ENCODE measurements at places on chromosomes 12 and 14.

GRCh38 chr12:46357438-46358324, 14.9 kb downstream of the SLC38A2 start:
- peak; percentile 77 for DNase-seq

DNA sequence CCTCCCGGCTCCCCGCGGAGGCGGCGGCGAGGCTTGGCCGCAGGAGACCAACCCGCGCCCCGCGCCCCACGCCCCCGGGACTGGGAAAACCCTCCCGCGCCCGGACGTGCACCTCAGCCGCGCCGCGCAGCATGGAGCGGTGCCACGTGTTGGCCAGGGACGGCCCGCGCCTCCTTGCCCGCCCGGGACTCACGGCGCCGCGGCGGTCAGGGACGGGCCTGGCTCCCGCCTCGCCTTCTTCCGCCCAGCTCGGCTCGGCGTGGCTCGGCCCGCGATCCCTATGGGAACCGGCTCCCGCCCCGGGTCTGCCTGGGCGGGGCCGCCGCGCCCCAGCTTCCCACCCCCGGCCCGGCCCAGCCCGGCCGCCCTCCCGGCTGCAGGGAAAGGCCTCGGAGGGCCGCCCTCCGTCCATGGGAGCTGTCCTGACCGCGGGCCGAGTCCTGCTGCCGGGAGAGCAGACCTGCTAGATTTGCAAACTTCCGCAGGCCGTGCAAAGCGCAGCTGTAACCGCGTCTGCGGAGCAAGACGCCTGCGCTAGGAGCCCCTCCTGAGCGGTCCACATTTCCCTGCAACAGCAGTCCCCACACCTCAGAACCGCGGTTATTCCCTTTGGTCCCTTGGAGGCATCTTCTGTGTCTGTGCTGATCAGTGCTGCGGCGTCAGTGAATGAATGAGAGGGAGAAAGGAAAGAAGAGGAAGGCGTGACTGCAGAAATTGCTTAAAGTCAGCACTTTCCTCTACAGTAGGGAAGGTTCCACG, at the start of gene CDKL1:
CDKL1 (minus strand) TSS at position 251 of the 759 bp plus-strand sequence. CDS start 1,013 bp downstream, outside the sequence.
- DNase-seq: peak; percentile 84

DNA sequence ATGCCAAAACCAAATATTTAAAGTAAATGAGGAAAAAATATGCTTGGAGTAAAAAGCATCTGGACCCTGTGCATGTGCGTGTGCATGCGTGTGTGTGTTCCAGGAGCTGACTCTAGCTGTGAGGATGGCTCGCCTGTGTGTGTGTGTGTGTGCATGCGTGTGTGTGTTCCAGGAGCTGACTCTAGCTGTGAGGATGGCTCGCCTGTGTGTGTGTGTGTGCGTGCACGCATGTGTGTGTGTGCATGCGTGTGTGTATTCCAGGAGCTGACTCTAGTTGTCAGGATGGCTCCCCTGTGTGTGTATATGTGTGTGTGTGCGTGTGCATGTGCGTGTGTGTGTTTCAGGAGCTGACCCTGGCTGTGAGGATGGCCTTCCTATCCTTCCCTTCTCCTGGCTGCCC, 357.7 kb downstream of the CACNA1C start:
- no peak for DNase-seq

DNA sequence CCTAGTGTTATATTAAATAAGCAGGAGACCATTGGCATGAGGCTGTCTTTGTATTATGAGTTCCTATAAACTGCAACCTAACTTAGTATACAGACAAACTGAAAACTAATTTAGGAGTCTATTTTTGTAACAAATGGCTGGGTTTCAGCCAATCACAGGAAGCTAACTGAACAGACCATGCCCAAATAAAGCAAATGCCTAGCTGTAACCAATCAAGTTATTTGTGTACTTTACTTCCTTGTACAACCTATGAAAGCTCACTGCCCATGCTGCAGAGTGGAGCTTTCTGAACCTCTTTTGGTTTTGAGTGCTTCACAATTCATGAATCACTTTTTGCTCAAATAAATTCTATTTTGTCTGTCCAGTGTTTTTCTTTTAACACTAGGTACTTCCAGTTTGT, 41.6 kb downstream of the GUCY2C start:
- no peak for DNase-seq

DNA sequence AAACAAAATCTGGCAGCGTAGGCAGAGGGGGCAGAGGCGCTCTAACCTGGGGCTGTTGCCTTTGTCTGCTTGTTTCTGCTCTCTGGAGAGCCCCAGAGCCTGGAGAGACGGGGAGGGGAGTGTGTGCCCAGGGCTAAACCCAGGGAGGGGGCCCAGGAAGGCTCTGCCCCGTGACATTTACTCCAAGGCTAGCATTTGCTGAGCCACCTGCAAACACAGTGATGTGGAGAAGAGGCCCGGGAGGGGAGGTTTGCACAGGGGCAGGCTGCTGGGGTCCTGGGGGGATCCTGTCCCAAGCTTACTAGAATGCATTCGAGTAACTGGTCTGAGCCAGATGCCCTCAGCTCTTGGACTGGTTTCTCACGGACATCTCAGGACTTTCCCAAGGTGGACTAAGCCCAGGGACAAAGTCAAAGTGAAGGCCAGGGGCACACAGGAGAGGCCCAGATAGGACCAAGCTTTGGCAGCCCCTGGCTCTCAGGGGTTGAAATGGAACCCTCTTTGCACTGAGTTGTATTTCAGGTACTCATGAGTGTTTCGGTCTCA, 12.0 kb downstream of the MEG3 start:
- DNase-seq: no peak

DNA sequence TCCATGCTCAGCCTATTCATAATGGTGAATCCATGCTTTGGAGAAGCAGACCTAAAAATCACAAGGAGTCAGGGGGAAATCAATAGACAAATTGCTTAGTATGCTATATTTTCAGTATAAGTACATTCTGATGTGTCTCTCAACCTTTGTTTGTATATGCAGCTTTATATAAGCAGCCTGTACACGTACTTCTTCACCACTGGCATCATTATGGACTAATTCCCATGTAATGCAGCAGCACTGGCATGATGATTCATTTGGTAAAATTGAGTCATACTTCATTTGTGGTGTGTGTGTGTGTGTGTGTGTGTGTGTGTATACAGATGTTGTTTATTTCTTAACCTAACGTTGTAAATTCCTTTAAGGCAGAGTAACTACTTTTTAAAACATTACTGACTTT, 10.9 kb downstream of the DCP1B start:
- no peak for DNase-seq

DNA sequence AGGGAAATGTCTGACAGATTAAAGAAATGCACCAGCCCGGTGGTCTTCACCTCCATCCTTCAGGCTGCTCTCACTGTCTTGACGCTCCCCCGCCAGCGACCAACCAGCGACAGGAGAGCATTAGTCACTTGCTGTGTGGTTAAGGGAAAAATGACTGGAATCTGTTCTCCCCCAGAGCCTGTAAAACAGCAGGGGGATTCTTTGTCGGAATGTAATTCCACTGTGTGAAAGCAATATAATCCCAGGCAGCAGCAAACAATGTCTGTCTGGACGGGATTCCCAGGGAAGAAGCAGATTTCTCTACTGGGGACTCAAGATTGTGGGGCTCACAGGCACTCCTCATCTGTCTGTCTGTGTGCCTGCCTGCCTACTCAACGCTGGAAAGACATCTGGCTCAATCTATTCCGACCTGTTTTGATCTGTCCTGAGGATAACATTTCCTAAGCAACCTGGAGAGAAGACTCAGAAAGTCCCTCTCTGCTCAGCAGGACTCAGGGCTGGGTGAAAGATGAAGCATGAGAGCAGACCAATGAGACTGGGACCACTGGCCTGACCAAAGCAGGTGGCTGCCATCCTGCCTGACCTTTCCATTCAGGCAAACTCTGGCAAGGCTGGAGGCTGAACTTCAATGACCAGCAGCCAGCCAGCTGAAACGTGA, 54.6 kb downstream of the NUAK1 start:
- DNase-seq: peak; percentile 46

GRCh38 chr14:89730687-89731086, 223.8 kb downstream of the EFCAB11 start:
- no peak for DNase-seq

DNA sequence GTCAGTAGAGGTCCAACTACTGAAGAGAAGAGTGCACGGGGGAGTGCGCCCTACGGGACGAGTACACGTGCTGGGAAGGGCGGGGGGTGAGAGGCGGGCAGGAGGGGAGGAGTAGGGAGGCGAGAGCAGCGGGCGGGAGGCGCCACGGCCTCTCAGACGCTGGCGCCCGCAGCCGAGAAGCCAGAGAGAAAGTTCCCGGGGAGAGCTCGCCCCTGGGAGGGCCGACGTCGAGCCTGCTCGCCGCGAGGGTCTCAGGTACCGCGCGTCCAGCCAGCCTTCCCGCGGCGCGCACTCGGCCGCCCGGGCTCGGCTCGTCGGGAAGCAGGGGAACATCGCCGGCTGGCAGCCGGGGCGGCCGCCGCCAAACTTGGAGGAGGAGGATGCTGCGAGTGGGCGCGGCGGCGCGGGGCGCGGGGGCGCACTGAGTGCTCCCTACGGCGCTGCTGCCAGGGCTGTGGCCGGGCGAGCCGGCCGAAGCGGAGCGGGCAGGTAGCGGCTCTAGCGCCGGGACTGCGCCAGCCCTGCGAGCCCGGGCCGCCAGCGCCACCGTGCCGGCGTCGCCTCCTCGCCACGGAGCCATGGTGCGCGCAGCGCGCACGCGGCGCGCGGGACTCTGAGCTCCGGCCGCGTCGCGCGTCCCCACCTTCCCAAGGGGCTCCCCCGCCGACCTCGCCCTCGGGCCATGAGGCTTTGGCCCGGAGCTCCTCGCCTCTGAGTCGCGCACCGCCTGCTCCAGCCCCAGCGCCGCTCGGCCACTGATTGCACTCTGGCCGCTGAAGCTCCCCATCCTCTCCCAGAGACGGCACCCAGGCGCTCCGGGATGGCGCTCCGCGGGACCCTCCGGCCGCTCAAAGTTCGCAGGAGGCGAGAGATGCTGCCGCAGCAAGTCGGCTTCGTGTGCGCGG, at the start of gene SLC24A4:
SLC24A4 (plus strand) TSS at position 155 of the 905 bp plus-strand sequence; CDS start at position 821, 666 bp downstream.
- DNase-seq: no peak

DNA sequence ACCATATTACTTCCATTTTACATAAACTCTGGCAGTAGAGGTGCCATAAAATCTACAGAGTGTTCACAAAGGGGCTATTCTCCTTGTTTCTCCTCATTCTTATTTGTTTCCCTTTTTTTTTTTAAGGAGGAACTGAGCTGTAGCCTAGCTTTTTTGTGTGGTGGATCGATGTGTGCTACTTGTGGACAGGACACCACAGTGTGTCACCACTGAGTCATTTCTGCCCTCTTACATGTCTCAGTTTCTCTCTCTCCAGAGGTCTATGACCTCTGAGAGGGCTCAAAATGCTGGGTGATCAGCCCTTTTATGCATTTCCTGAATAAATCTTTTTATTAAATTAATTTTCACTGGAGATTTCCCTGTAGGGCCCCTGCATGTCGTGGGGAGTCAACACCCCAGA, 370.2 kb downstream of the ADGRD1 start:
- DNase-seq: no peak

DNA sequence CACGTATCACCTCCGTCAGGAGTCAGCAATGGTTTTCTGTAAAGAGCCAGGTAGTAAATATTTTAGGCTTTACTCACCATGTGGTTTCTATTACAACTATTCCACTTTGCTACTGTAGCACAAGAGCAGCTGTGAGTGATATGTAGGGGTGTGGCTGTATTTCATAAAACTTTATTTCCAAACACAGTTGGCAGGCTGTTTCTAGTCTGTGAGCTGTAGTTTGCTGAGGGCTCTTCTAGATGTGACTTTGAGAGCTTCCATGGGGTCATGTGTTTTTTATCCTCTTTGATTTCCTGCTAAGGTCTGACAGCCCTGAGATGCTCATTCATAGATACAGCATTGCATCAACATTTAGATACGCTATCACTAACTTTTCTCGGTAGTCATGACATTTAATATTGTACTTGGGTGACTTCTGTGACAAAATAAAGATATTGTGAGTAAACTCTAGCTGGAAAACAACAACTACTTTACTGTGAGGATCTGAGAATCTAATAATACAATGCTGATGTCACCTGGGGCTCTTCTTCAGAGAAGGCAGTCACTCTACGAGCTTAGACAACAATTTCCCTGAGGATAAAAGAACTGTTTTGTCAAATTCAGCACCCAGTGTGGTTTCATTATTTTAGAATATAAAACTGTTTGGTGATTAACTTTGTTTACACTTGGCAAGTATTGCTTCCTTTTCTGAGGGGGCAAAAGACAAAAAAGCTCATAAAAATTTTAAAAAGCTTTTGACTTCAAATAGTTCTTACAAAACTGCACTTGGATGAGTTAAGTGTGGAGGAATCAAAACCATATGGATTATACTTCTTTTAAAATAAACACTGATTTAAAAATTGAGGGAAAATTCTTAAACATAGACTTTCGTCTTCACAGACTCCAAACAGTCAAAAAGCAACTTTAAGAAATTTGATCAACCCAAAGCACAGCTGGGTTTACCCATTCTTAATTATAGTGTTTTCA, 231.2 kb upstream of the DCN start:
- DNase-seq: peak; percentile 92

All from umbilical cord (tissue), 2 donors.